ENCODE measurements at places on chromosomes 13 and 19.
A peak's percentile ranks its signal among the peaks of the same experiment; 100 is the strongest.

DNA sequence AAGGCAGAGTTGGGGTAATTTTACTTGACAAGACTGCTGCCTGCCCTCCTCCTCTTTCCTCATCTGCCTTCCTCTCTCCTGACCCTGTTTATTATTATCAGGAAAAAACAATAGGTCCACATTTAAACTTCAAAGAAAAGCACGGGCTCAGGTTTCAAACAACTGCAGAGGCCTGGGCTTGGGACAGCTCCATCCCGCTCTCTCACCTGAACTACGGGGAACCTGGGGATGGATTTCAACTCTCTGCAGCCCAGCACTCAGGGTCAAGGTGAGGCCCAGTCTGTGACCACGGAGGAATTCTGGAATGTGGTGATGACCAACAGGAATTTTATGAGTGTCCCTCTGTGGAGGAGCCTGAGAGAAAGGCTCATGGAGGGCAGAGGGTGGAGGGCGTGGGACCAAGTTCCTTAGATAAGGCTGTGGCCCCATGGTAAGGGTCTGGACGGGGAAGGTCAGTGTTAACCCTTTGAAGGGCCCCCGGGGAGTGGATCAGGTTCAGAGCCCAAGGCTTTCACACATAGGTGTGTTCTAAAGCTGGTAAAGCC is 220.8 kb upstream of the MAB21L1 start:
- no peaks in the 10 kb centered on the region for H3K27me3 ChIP-seq
- H3K4me1 ChIP-seq = no peaks in the 10 kb centered on the region
- no peaks in the 10 kb centered on the region for H3K36me3 ChIP-seq
- H3K4me3 ChIP-seq = no peak overlapping the region

- no peaks in the 10 kb centered on the region for H3K4me1 ChIP-seq
- H3K27ac ChIP-seq = no peak overlapping the region
- DNase-seq = no peak
- H3K27me3 ChIP-seq = no peaks in the 10 kb centered on the region
These were observed 606.5 kb downstream of the UQCRFS1 start for GRCh38 chr19:28606269-28607032.

DNA sequence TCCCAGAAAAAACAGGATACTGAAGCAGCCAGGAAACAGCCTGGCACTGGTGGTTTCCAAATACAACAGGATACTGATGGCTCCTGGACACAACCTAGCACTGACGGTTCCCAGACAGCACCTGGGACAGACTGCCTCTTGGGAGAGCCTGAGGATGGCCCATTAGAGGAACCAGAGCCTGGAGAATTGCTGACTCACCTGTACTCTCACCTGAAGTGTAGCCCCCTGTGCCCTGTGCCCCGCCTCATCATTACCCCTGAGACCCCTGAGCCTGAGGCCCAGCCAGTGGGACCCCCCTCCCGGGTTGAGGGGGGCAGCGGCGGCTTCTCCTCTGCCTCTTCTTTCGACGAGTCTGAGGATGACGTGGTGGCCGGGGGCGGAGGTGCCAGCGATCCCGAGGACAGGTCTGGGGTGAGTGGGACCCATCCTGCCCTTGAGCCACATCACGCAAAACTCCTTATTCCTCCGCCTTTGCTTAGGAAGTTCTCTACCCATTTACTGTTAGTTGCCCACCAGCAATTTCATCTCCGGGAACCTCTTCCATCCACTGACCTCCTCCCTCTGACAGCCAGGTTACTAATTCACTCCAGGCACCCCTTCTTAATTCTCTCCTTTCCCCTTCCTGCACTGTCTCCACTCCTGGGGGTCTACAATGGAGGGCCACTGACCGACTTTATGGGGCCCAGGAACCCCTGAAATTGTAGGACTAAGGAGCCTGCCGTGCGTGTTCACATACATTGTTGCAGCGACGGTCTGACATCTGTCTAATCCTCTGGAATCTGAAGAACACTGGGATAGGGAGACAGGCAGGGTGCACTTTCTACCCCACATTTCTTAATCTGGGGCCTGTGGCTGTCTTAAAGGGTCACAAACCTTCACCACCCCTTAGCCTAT is 1.2 kb downstream of the ITPKC start:
- peaks cover 6% of the 10 kb centered on the region for H3K36me3 ChIP-seq
- H3K27me3 ChIP-seq = no peaks in the 10 kb centered on the region
- peak overlapping the region; percentile 73 for H3K4me3 ChIP-seq
- peak overlapping the region; percentile 80 for H3K27ac ChIP-seq

DNA sequence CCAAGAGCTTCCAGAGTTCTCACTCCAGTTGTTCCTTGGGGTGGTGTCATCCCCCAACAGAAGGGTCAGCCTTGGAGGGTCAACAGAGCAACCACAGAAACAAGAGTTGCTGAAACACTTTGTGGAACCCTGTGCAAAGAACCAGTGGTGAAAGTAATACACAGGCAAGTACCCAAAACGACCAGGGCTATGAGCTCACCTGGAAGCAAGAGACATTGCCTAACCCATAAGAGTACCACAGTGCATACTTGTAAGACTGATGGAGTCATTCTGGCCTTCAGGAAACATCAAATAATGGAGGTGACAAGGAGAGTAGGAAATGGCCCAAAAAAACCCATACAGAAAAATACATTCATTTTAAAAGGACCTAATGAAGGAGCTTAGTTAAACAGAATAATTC is 184.3 kb upstream of the TSC22D1 start:
- H3K27me3 ChIP-seq = peaks cover 12% of the 10 kb centered on the region
- no peak overlapping the region for H3K4me3 ChIP-seq
- no peak for DNase-seq
- peaks cover 1% of the 10 kb centered on the region for H3K36me3 ChIP-seq

DNA sequence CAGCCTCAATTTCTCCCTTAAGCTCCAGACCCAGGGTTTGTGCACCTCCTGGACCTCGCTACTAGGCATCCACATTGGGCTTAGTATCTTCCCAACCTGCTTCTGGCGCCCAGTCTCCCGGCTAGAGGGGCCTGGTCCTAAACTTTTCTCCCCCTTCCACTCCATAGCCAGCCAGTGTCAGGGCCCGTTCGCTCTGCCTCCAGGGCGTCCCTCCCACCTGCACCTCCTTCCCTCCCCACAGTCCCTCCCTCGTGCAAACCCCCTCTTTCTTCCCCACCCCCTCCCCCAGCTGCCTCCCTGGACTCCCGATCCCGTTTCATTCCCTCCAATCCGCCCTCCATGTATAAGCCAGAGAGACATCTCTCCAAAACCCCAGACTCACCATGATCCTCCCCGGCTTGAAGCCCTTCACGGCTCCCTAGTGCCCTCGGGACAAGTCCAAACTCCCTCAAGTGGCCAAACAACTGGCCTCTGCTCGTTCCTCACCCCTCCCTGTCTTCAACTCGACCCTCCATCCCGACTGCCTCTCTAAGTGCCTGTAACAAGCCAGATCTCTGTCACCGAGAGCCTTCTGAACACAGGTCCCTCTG is 997 bp upstream of the SAMD4B start:
- H3K4me1 ChIP-seq = peaks cover 64% of the 10 kb centered on the region
- peak overlapping the region; percentile 92 for H3K27ac ChIP-seq
- DNase-seq = peak; percentile 67

DNA sequence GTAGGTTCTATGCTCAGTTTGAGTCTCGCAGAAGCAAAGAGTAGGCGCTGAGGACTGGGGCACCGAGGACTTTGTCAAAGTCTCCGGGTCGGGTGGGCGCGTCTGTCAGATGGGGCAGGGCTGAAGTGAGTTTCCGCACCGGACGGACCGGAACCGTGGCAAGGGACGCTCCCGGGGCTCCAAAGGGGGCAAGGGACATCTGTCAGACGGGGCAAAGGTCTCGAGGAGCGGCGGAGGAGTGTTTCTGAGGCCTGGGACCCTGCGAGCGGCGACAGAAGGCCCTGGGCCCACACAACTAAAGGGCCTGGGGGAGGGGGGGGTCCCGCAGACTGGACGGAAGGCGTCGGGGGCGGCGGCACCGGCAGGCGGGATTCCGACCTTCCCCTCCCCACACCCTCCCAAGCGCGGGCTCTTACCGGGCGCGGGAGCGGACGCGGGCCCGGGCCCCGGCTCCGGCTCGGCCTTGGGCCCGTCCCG is 13.3 kb upstream of the AKAP8L start:
- H3K27me3 ChIP-seq = no peaks in the 10 kb centered on the region
- peak; percentile 60 for DNase-seq
- peak overlapping the region; percentile 93 for H3K27ac ChIP-seq

DNA sequence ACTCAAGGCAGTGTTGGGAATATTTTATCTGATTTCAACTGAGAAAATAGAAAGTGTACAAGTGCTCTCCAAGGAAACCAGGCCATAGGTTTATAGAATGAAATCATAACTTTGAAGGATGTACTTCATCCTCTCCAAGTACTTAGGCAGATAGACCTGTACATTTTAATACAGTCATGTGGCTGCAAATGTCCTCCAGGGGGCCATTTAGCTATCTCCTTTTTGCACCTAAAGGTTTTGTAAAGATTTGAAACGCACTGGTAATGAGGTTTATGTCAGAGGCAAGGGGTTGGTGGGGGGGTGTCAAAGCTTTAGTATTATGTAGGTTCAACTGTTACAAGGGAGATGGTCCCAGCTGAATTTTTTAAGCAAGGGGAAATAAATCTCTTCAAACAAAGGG is 364.4 kb downstream of the DCT start:
- H3K36me3 ChIP-seq = no peaks in the 10 kb centered on the region
- no peaks in the 10 kb centered on the region for H3K4me1 ChIP-seq
- no peak for DNase-seq
- peaks cover 9% of the 10 kb centered on the region for H3K27me3 ChIP-seq
- no peak overlapping the region for H3K4me3 ChIP-seq

- DNase-seq = no peak
- no peak overlapping the region for H3K4me3 ChIP-seq
- H3K27me3 ChIP-seq = no peaks in the 10 kb centered on the region
- H3K36me3 ChIP-seq = no peaks in the 10 kb centered on the region
- H3K27ac ChIP-seq = no peak overlapping the region
These were observed 2374.6 kb downstream of the PCDH9 start for GRCh38 chr13:64855506-64855905.

DNA sequence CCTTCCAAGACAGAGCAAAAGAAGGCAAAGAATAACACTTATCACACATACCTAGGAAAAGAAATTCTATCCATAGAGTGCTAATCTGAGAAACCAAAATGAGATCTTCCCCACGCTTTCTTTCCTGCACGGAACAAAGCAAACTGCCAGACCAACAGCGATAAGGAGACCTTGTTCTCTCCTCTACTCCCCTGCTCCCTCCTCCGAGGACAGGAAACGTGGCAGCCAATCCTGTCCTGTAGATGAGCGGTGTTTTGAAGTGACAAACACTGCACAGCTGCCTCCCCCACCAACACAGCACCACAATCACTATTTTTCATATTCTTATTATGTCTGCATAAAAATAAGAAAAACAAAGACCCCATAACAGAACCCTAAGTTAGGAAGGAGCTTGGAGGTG is 113.9 kb upstream of the IRS2 start:
- no peaks in the 10 kb centered on the region for H3K4me1 ChIP-seq
- H3K27ac ChIP-seq = no peak overlapping the region
- no peak overlapping the region for H3K4me3 ChIP-seq

DNA sequence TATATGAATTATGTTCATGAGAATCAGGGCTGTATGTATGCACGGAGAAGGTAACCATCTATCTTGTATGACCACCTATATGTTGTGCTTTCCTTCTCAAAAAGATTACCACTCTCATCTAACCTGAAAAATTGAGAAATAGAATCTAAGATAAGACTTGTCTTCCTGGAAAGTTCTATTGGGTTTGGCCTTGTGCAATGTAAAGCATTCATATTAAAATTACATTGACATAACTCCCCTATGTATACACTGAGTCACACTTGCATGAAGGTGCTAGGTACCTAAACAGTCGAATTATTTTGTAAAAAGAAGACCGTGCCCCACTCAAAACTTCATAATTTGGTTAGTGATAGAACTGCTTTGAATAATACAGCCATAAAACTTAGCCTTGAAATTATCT is 54.5 kb upstream of the RFXAP start:
- peaks cover 13% of the 10 kb centered on the region for H3K27me3 ChIP-seq
- DNase-seq = no peak
- no peak overlapping the region for H3K4me3 ChIP-seq
- no peaks in the 10 kb centered on the region for H3K36me3 ChIP-seq
- no peaks in the 10 kb centered on the region for H3K4me1 ChIP-seq

DNA sequence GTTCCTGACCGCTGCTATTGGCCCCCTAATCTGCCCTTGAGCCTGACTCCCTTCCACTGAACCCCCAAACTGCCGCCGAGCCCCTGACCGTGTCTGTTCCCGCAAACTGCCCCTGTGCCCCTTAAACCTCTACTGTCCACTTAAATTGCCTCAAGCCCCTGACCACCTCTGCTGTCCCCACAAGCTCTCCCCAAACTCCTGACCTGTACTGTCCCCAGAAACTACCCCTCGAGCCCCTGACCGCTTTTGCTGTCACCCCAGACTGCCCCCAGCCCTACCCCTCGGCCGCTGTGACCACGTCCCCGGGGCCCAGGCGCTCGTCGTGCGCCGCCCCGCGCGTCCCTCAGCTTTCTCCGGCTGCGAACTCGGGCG is 382 bp downstream of the ZNF77 start:
- no peaks in the 10 kb centered on the region for H3K27me3 ChIP-seq
- peak overlapping the region; percentile 94 for H3K4me3 ChIP-seq
- peak overlapping the region; percentile 77 for H3K27ac ChIP-seq
- H3K4me1 ChIP-seq = peaks cover 33% of the 10 kb centered on the region

DNA sequence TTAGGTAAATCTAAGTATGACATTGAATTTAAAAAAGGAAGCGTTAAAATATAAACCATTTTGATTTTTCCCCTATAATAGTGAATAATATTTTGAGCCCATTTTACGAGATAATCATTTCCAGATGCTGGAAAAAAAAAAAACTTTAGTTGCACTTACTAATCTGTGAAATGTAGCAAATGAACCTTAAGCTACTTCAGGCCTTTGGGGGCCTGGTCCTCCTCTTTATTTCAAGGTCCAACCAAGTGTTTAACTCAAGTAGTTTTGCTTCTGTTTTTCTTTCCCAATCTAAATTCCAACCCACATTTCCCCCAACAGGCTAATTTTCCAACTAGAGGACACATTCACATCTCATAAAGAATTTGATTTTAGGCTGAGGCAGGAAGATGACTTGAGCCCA is 101.2 kb downstream of the TNFRSF19 start:
- DNase-seq = no peak
- H3K4me1 ChIP-seq = peaks cover 7% of the 10 kb centered on the region
- no peaks in the 10 kb centered on the region for H3K36me3 ChIP-seq
- H3K4me3 ChIP-seq = no peak overlapping the region
- peaks cover 31% of the 10 kb centered on the region for H3K27me3 ChIP-seq

GRCh38 chr13:57716295-57716694 is 84.8 kb downstream of the PCDH17 start:
- no peak overlapping the region for H3K4me3 ChIP-seq
- no peaks in the 10 kb centered on the region for H3K4me1 ChIP-seq
- H3K27me3 ChIP-seq = no peaks in the 10 kb centered on the region
- no peak for DNase-seq
- H3K36me3 ChIP-seq = no peaks in the 10 kb centered on the region

- H3K36me3 ChIP-seq = peaks cover 13% of the 10 kb centered on the region
- H3K4me3 ChIP-seq = no peak overlapping the region
- DNase-seq = no peak
- no peaks in the 10 kb centered on the region for H3K27me3 ChIP-seq
- peak overlapping the region; percentile 83 for H3K27ac ChIP-seq
These were observed 33.4 kb downstream of the COG6 start for GRCh38 chr13:39688699-39689405.

- no peak overlapping the region for H3K27ac ChIP-seq
- H3K4me3 ChIP-seq = no peak overlapping the region
- H3K27me3 ChIP-seq = peaks cover 6% of the 10 kb centered on the region
- no peaks in the 10 kb centered on the region for H3K36me3 ChIP-seq
- no peaks in the 10 kb centered on the region for H3K4me1 ChIP-seq
- DNase-seq = no peak
These were observed 238.7 kb downstream of the KCTD12 start for GRCh38 chr13:76647550-76647949.

All from activated CD8-positive, alpha-beta memory T cell treated with anti-CD3 and anti-CD28 coated beads, Interleukin-2, amount 10 ng/mL, durations not matched to agents 7 days and 5 days (primary cell).